ENCODE measurements at places on chromosomes 16 and 17.

DNA sequence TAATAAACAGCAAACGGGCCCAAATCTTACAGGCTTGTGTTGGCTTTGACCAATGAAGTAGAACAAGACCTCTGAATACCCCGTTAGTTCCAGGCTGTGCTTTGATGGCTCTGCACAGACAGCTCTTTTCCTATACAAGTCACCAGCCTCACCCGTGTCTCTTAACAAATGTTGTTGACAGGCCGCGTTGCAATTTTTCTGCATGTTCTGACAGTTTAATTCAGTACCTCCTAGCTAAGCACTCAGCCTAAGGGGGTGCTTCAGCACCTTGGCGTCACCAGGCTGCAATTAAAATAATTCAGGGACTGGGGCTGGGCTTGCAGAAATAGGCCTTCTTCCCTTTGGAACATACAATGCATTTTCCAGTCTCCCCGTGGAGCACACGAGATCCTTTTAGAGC, 500.1 kb downstream of the MAF start:
- no peak for DNase-seq

DNA sequence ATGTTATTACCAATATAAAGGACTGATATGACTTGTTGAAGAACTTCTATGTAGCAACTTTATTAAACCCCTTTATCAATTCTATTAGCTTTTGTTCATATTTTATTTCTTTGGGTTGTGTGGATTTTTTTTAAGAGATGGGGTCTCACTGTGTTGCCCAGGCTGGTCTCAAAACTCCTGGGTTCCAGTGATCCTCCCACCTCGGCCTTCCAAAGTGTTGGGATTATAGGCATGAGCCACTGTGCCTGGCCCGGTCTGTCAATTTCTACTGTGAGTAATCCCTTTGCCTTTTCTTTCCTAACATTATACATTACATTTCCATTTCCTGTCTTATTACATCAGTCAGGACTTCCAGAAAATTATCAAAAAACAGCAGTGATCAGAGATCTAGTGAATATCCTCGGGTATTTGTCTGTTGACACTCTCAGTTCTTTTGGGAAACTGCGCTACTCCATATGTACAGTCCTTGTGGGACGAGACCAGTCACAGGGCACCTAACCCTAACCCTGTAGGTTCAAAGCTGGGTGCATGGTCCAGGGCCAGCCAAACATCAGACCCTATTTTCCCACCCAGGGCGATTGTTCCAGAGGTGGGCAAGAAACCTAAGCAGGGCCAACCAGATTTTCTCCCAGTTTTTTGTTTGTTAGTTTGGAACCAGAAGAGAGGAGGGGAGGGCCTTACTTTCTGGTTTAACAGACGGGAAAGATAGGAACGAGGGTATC, 1.7 kb upstream of the SLC47A1 start:
- DNase-seq: no peak

DNA sequence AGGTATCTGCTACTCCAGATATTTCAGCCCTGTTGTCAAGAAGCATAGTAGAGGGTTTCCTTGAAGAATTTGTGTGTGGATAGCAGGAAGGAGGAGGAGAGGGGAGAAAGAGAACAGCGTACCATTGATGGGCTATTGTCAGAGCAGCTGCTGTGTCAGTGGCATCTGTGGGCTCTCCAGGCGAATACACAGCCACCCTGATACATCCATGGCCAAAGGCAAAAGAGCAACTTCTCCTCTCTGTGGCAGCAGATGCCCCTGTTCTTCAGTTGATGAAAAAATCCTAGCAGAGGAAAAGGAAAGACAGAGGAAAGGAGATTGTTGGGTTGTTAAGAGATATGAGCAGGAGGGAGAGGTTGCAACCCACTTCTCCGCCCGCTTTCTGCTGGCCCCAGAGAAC, 12.2 kb upstream of the KCNJ2 start:
- DNase-seq: no peak

GRCh38 chr16:8631373-8631772, 9.9 kb downstream of the METTL22 start:
- no peak for DNase-seq

DNA sequence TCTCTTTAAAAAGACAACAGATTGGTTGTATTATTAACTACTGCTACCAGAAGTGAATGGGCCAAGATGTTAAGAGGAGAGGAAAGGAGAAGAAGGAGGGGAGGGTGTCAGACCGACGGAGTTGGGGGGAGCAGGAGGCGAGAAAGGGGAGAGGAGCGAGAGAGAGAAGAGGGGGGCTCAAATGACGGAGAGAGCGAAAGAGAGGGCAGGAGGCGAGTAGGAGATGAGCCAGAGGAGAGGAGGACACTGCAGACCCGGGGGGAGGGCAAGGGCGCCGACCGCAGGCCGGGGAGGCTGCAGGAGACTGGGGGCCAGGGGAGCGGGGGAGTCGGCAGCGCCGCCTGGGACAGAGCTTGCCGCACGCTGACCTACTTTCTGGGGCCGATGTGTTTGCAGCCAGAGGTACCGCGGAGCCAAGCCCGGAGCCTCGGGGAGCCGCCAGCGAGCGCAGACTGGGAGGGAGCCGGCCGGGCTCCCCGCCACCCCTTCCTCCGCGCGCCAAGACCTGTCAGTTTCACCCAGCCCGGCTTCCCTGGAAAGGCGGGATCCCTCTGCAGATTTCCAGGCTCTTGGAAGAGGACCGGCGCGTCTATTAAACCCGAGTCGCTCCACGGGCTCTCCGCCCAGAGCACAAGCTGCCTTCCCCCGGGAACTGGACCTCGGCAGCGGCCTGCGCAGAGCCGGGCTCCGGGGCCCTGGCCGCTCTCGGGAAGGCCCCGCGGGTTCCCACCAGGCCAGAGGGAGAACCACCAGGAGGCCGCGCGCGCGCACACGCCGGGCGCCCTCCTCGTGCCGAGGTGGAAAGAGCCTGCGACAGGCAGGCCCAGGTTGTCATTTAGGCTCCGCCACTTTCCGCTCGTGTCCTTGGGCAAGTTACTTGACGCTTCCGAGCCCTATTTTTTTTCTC, 74.6 kb downstream of the CMC2 start:
- no peak for DNase-seq

DNA sequence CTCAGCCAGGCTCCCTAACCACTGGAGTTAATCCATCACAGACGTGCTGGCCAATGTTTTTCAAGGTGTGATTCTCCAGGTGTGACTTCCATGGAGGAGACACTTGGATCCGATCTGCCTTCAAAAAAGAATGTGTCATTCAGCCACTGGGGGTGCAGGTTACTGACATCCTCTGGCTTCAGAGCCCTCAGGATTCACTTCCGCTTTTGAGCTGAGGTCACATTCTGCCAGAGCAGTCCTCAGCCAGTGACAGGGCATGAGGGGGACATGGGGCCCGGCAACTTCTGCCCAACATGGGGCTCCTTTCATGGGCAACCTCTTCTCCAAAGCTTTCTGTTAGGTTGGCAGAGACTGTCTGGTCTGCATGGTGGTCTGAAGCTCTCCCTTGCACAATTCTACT, 81.4 kb downstream of the GRIN2A start:
- DNase-seq: no peak

GRCh38 chr17:31521632-31522283, 130.3 kb downstream of the RAB11FIP4 start:
- no peak for DNase-seq

- DNase-seq: no peak
Measured at GRCh38 chr16:57017251-57017650, 27.9 kb downstream of the NLRC5 start.

DNA sequence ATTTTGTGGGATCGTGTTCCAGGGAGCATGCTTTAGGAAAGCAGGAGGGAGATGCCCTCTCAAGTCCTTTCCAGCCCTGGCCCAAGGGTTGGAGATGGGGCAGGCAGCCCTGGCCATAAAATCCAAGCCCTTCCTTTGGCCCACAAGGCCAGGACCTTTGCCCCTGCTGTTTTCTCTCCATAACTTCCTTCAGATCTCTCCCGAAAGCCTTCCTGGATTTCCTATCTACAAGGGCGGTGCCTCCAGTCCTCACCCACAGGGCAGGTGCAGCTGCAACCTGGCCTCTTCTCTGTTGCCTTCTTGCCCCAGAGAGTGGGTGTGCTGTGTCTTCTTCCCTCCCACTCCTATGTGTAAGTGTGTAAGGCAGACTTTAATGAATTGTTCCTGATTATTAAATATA, 8.5 kb upstream of the PDP2 start:
- DNase-seq: no peak

DNA sequence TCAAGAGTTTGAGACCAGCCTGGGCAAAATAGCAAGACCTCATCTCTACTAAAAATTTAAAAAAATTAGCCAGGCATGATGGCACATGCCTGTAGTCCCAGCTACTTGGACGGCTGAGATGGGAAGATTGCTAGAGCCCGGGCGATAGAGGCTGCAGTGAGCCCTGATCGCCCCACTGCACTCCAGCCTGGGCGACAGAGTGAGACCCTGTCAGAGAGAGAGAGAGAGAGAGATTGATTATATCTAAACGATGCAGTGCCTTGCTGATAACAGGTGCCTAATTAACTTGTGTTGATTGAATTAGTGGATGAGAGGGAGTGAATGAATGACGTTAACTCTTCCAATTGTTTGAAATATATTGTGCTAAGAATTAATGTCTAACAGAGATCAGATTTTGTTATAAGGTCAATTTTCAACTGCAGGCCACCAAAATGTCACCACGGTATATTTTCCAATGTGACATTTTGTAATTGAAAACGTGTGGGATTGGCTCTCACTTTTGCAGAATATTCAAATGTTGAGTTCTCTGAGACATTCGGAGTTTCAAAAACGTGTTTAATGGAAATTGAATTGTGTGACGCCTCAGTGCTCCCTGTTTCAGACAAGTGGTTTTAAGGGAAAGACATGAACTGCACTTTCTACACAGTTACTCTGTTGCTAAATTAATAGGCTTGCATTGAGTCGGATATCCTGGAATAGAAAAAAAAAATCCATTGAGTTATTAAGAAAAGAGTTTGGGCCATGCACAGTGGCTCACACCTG, 53.6 kb downstream of the ABAT start:
- DNase-seq: no peak

DNA sequence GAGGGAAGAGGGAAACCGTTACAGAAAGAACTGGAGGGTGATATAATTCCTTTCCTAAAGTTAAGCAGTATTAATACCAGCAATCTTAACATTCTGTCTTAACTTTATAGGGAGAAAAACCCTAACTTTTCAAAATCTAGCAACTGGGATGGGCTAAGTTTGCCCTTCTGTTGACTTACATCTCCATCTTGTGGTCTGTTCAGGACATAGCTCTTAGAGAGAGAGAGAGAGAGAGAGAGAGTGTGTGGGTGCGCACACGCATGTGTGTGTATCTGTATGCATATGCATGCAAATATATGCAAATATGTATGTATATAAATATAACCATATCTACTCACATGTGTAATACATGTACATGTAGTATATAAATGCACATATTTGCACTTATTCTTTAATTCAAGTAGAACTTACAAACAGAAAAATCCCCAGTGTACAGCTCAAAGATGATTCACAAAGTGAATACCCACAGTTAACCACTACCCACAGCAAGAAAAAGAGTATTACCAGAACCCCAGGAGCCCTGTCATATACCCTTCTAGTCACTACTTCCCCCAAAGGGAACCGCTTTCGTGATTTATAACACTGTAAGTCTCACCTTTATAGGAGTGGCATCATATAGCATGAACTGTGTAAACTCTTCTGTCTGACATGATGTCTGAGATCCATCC, 46.5 kb downstream of the STX8 start:
- DNase-seq: no peak

Data from stimulated activated CD8-positive, alpha-beta memory T cell treated with anti-CD3 and anti-CD28 coated beads, Interleukin-4, amount 100 ng/mL, for 1 hour (primary cell).